ENCODE measurements at places on chromosomes 12 and 14. TPM values are rescaled to one million over a fixed set of nuclear protein-coding genes. Genes with fewer than 3 reads are reported as not detected.

The FSCB gene
- total RNA-seq = not detected

The SCN8A gene
- 0.19 TPM for total RNA-seq

The PITPNM2 gene
- total RNA-seq = 22.2 TPM

The GNS gene
- 86.6 TPM for total RNA-seq

The C12orf50 gene
- 0.05 TPM for total RNA-seq

The RAB35 gene
- 33.0 TPM for total RNA-seq

The DCN gene
- total RNA-seq = 480 TPM

DNA sequence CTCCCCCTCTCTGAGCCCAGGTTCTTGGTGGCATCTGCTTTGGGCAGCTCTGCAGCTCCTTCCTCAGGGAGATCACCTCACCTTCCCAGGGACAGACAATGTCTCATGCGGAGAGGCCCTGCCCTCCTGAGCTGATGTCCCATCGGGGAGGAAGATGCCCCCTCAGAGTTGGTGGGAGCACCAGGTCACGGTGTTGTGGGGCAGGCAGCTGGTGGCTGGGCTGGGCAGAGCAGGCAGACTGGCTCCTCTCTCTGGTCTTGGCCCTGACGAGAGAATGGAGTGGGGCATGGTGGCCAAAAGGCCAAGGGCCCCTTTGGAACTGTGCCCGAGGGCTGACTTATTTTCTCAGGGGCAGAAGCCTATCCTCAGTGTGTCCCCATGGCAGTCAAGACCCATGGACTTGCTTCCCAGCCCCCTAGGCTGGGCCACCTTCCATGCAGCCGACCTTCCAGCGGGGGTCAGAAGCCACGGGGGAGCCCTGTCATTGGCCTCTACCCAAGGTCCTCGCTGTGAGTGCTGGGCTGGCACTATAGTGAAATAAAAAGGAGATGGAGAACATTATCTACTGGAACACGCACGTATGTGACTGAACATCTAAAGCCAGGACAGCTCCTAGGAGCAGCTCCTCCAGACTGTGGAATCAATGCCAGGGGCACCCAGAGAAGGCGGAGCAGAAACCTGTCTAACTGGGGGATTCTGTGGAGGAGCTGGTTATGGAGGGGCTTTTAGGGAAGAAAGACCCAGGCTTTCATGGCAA lies 21.9 kb downstream of the PPP2R5C start:
- no peak for DNase-seq

- DNase-seq = no peak
Observed at GRCh38 chr12:106315523-106315922, 13.0 kb downstream of the TCP11L2 start.

DNA sequence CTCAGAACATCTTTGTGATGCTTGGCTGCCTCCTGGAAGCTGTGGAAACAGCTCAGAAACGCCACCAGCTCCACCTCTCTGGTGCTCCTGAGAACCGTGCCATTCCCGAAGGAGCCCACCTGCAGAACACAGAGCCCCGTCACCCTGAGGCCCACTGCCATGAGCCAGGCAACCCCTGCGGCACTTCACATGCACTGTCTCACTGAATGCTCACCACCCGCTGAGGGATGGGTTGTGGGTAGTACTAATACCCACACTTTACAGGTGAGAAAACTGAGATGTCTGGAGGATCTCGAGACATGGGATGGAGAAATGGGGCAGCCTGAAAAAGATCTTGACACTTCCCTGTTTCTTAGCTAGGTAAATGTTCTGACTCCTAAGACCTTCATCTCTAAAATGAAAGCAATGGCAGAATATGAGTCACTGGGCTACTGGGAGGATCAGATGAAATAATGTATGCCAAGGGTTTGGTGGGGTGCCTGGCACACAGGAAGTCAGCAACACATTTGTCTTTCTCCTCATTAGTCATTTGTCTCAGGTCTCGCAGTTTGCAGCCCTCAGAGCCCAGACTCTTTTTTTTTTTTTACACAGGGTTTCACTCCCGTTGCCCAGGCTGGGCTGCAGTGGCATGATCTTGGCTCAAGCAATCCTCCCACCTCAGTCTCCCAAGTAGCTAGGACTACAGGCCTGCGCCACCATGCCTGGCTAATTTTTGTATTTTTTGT lies 5.3 kb downstream of the OASL start:
- DNase-seq = no peak

- DNase-seq = no peak
Observed at GRCh38 chr12:132497514-132498405, 7.8 kb downstream of the FBRSL1 start.

DNA sequence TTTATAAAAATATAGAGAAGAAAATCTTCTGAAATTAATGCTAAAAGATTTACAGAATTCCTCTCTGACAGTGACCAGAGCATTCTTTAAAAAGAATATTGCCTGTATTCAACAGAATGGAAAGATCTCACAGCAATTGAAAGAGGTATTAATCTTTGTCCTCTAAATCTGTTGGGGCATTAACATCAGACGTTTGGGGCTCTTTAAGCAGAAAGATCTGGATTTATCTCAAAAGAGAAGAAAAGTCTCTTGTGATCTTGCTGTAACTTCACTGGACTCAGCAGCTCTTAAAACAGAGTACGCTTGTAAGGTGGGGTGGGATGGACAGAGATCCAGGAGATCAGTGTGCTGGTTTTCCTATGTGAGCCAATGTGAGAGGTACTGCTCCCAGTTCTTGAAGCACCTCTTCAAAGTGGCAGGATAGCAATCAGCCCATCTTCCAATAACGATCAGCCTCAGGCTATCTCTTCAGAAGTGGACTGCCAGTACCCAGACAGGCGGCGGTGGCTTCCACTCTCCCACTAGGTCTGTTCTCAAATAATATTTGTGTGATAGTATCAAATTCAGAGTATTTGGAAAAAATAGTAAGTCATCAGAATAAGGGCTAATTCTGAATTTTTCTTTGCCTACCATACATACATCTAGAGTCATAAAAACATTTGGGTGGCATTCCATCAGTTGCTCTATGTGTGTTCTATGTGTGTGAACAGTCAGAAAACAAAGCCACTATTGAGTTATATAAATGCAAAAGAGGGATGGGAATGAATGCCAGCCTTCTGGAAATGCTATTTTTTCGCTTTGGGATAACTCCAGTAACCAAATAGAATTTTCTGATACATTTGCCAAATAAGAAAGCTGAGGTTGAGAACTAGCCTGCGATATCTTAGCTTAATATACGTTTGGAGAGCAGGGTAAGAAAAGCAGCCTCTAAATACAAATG lies 237.4 kb upstream of the RGS6 start:
- no peak for DNase-seq
